Mammary microvascular endothelial cell (primary cell): ENCODE measurements at places on chromosomes 4 and X. TPM values are rescaled to one million over a fixed set of nuclear protein-coding genes. Genes with fewer than 3 reads are reported as not detected.

The UCP1 gene
- total RNA-seq, result not detected in 2 replicates

The AGTR2 gene
- not detected in 2 replicates for total RNA-seq

The AREG gene
- total RNA-seq, result 0.74 and 0.87 TPM in 2 replicates

The PRICKLE3 gene
- total RNA-seq, result 7.3 and 15.9 TPM in 2 replicates

The FRAS1 gene
- 4.1 and 4.3 TPM in 2 replicates for total RNA-seq

The TBC1D8B gene
- 3.1 TPM in 2 replicates for total RNA-seq

The RGN gene
- total RNA-seq, result 0.20 TPM in 1 of 2 replicates, not detected in the other

The PI4K2B gene
- 25.6 and 25.9 TPM in 2 replicates for total RNA-seq

The GLOD5 gene
- total RNA-seq, result not detected in 2 replicates

The GPR34 gene
- not detected in 2 replicates for total RNA-seq

The FREM3 gene
- 0.20 and 0.25 TPM in 2 replicates for total RNA-seq

The KDR gene
- total RNA-seq, result 180 and 183 TPM in 2 replicates

The IL2RG gene
- 1.3 and 1.9 TPM in 2 replicates for total RNA-seq

The TLR1 gene
- total RNA-seq, result 1.3 and 1.8 TPM in 2 replicates

The SNX12 gene
- total RNA-seq, result 85.9 and 90.5 TPM in 2 replicates

The SPINK2 gene
- not detected in 2 replicates for total RNA-seq

The MAGEA2 gene
- total RNA-seq, result not detected in 2 replicates

The PABPC1L2B gene
- not detected in 2 replicates for total RNA-seq

The UGT2B17 gene
- total RNA-seq, result not detected in 2 replicates

The CDX4 gene
- not detected in 2 replicates for total RNA-seq

The MSANTD1 gene
- total RNA-seq, result 0.10 and 0.13 TPM in 2 replicates

The RHOH gene
- 1.1 and 3.3 TPM in 2 replicates for total RNA-seq

The S100P gene
- total RNA-seq, result 0.10 TPM in 1 of 2 replicates, not detected in the other

The SUPT20HL2 gene
- total RNA-seq, result not detected in 2 replicates

The PRDM8 gene
- 0.53 and 0.54 TPM in 2 replicates for total RNA-seq

The LAP3 gene
- total RNA-seq, result 175 and 194 TPM in 2 replicates

The IQCM gene
- total RNA-seq, result not detected in 2 replicates
